ENCODE measurements at places on chromosomes 4 and X. TPM values are rescaled to one million over a fixed set of nuclear protein-coding genes. Genes with fewer than 3 reads are reported as not detected.

The RBM41 gene
- total RNA-seq: 8.0 TPM

The TEX11 gene
- total RNA-seq: not detected

- DNase-seq: no peak
Measured at GRCh38 chr4:67468830-67469229, 76.5 kb downstream of the CENPC start.

- DNase-seq: no peak
Measured at GRCh38 chr4:34261799-34262314, 1982.5 kb downstream of the ARAP2 start.

DNA sequence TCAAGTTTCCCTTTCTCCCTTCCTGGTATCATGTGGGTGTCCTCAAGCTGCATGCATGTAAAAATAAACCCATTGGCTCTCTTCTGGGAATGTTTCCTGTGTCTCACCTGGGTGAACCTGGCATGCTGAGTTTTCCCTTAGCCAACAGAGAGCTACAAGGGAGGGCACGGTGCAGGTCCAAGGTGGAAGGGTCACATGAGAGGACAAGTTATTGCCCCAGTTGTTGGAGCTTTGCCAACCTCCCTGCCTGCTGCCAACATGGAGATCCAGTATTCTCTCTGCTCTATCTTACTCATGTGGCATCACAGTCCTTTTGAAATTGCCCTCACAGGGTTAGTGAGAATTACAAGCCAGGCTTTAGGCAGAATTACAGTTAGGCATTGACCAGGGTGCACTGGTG lies 196.1 kb upstream of the GYPA start:
- DNase-seq: no peak

GRCh38 chr4:168880811-168881595 lies 129.1 kb downstream of the CBR4 start:
- no peak for DNase-seq

DNA sequence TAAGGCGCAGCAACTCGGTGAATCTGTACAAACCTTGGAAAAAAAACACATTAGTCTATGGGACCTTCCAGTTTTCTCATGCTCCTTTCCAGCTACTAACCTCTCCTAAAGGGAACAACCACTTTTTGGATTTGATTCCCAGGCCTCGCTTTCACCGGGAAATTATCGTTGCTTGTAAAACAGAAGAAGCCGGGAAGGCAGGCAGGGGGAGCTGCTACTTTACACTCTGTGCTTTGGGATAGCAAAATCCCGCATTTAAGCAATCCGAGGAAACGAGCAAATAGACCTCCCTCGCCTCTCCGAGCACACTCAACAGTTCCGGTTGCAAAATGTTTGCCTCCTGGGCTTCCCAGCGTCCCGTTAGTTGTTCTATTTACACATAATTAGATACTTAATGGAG lies 1.2 kb downstream of the CD38 start:
- no peak for DNase-seq

The PRDM5 gene
- total RNA-seq: 0.37 TPM

The TEX13B gene
- not detected for total RNA-seq

The SPATA4 gene
- not detected for total RNA-seq

GRCh38 chr4:8377103-8378075 lies 63.1 kb downstream of the ACOX3 start:
- no peak for DNase-seq

The ANXA3 gene
- 1.0 TPM for total RNA-seq

The SERPINA7 gene
- not detected for total RNA-seq

The KDR gene
- total RNA-seq: not detected

- no peak for DNase-seq
Measured at GRCh38 chrX:129697204-129697829, 41.5 kb upstream of the XPNPEP2 start.

DNA sequence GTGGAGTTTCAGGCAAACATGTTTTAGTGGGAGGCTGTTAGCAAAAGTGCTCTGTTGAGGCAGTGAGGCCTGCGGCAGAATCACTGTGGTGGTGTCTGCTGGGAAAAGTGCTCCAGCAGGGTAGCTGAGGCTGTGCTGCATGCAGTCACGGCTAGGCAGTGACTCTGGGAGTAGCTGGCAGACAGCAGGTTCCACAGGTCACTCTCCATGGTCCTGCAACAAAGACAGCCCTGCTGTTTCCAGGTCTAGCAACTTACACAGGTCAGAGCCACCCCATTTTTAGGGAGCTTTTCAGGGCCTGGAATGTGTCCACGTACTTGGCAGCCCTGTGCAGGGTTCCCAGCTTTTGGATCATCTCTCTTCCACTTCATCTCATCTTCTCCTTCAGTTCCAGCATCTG lies 184.3 kb downstream of the NAA11 start:
- DNase-seq: no peak

The STPG2 gene
- not detected for total RNA-seq

- no peak for DNase-seq
Measured at GRCh38 chr4:8108261-8108660, 50.4 kb downstream of the ABLIM2 start.

The MAGEC1 gene
- not detected for total RNA-seq

GRCh38 chrX:32749070-32749469 lies 462.3 kb downstream of the DMD start:
- DNase-seq: no peak

GRCh38 chrX:110081740-110082139 lies 78.8 kb downstream of the TMEM164 start:
- DNase-seq: no peak

DNA sequence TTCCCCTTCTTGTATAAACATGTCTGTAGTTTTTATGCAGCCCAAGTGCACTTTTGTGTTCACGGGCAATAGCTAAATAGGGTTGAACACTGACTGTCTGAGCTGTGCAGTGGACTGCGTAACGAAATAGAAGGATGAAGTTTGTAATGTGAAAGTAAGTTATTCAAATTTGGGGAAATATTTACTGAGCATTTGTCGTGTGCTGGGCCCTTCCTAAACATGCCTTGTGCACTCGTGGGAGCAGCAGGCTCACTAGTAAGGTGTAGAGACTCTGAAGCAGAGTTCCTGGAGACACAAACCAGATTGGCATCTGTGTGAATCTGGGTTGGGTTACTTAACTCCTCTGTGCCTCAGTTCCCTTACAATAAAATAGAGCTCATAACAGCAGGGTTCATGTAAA lies 51.7 kb upstream of the C1QTNF7 start:
- DNase-seq: no peak

The BMP3 gene
- total RNA-seq: not detected

DNA sequence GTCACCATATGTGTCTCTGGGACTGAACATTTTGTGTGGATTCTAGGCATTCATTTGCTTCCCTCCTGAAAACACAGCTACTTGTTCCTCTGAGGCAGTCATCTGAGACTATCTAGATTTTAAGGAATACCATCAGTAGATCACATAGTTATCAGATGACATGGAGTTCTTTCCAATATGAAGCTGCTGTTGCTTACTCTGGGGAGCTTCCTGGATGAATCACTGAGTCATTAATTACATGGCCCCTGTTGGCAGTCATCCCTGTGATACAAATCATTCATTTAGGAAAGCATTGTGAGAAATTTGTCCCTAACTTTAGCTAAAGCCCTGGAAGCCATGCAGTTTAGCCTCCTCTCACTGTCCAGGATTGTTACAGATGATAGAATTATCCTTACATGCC lies 98.2 kb upstream of the ARSJ start:
- no peak for DNase-seq

- DNase-seq: no peak
Measured at GRCh38 chrX:154734061-154734781, 16.7 kb downstream of the GAB3 start.

The MAGEB1 gene
- not detected for total RNA-seq

DNA sequence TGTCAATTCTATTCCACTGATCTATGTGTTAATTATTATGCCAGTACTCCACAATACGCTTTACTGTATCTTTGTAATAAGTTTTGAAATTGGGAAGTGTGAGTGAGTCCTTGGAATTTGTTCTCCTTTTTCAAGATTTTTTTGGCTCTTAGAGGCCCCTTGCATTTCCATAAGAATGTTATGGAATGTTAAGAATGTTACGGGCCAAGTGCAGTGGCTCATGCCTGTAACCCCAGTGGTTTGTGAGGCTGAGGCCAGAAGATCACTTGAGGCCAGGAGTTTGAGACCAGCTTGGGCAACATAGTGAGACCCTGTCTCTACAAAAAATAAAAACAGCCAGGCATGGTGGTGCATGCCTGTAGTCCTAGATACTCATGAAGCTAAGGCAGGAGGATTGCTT lies 167.6 kb upstream of the CXorf66 start:
- DNase-seq: no peak

The IL3RA gene
- total RNA-seq: 0.76 TPM

DNA sequence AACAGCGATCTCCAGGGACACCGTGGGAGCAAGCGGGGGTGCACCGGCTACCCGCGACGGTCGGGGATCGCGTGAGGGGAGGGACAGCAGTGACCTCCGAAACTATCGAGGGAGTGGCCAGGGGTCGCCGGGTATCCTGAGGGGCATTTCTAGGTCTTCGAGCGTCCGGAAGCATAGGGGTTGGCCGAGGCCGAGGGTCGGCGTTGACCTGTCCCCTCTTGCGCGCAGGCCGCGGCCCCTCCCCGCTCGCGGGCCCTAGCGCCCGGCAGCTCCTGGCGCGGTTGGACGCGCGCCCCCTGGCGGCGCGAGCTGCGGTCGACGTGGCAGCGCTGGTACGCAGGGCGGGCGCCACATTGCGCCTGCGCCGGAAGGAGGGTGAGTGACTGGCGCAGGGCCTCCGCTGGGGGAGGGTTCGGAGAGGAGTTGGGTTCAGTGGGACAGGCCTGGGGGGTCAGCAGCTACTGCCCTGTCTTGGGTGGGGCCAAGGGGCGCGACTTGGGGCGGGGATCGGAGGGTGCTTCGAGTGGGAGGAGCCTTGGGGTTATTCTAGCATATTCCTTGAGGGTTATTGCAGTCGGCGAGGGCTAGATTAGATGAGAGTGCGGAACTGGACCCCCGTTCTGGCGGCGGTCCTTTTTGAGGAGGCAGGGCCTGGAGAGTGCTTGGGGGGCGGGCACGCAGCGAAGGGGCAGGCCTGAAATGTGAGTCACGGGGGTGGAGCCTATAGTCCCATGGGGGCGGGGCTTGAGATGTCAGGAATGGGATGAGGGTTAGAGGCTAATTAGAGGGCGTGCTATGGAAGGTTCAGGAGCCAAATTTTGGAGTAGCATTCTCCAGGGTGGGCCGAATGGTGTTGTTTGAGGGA lies 1.2 kb downstream of the MAGIX start:
- DNase-seq: peak; percentile 73

DNA sequence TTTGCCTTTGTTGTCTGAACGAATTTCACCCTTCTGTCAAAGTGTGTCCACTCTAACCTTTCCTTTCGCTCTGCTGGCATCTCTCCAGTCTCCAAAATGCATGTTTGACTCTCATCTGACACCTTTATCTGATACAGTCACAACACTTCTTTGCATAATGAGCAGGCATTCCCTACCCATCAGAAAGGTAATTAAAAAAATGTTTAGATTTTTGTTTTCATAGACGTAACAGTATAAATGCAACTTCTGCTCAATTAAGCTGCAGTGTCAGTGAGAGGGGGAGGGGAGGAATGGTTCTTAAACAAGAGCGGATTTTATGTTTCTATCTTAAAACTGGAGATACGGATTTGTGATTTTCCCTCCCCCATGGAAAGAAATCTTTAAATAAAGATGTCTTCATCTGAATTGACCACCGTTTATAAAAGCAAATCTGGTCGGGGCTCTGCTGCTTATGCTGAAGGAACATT lies 70.2 kb downstream of the CXXC4 start:
- DNase-seq: no peak

The GRIPAP1 gene
- total RNA-seq: 44.1 TPM

- no peak for DNase-seq
Measured at GRCh38 chr4:85925071-85925470, 434.8 kb downstream of the MAPK10 start.

The CNOT6L gene
- total RNA-seq: 56.5 TPM

DNA sequence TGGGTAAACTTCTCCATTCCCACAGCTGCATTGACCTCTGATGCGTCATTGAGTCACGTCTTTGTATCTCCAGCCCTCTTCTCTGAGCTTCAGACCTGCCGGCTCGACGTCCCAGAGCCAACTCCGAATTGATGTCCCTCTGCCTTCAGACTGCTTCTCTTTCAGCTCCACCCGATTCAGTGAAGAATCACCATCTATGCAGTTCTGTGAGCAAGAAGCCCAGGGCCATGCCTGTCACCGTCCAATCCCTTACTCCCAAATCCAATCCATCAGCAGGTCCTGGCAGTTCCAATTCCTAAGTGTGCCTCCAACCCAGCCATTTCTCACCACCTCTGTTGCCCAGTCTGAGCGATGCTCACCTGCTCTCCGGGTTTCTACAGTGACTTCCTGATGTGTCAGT lies 70.7 kb downstream of the ENPP6 start:
- no peak for DNase-seq

DNA sequence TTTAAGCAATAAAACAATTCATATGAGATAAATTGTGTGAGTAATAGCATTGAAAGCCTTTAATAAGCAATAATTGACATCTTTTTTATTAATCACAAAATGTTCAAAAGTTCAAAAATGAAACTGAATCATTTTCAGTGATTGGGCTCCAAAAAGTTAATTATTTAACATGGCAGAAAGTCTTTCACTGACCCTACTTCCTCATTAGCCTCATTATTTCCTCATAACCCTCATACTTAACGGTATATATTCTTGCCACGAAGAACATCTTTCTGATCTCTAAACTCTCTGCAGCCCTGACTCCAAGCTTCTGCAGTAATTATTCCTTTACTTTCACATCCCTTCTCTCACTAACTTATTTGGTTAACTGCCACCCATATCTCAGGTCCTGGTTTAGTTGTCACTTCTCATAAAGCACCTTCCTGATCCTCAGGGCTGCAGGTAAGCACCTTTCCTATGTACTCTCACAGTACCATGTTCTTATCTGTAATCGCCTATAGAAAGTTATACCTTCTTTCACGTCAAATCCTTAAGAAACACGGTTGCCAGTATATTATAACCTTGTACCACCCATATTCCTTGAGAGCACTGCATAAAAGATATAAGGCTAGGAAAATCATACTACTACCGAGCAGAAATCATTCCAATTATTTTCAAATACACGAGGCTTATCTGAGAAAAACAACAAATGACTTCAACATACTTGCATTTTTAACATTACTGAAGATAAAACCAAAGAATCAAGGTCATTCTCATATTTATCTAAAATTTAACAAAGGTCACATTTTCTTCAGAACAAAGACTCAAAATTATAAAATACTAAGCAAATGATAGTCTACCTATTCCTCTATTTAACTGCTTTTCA lies 72.2 kb downstream of the PPP3CA start:
- DNase-seq: no peak

The BEX4 gene
- 8.5 TPM for total RNA-seq

- no peak for DNase-seq
Measured at GRCh38 chr4:41967392-41967791, 14.2 kb upstream of the DCAF4L1 start.

DNA sequence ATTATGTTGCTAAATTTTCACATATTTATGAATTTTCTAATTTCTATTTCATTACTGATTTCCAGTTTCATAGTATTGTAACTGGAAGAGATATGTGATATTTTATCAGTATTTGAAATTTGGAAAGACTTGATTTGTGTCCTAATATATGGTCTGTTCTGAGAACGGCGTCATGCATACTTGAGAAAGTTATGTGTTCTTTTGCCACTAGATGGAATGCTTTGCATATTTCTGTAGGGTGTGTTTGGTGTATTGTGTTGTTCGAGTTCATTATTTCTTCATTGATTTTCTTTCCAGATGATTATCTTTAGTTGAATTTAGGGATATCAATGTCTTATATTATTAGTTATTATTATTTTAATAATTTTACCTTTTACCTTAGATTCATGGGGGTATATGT lies 110.6 kb upstream of the ITM2A start:
- DNase-seq: no peak

GRCh38 chr4:151811403-151811802 lies 50.6 kb upstream of the GATB start:
- DNase-seq: no peak

The ARHGAP6 gene
- total RNA-seq: 0.10 TPM
